ENCODE measurements at places on chromosomes 7 and 10.

- no peak for DNase-seq
Observed at GRCh38 chr10:33125111-33125510, 167.1 kb upstream of the ITGB1 start.

GRCh38 chr10:28674782-28675181 lies 2.5 kb upstream of the BAMBI start:
- DNase-seq = no peak

- DNase-seq = peak; percentile 35
Observed at GRCh38 chr7:128422842-128423241, 13.1 kb upstream of the IMPDH1 start.

DNA sequence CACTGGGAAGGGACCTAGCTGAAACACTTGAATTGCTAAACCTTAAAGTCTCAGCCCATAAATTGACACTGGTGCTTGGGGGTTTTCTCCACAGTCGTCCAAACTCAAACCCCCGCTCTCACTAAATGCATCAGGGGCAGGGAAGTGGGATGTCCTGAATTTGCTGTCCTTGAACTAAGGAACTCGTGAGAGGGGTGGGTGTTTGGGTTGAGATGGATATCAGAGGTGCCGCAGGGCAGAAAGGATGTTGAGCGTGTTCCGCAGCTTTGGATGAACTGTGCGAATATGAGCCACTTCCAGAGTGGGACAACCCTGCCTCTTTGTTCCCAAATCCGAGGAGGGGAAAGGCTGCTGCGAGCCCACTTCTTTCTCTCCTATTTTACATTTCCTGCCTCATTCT lies 90.3 kb upstream of the LYZL2 start:
- DNase-seq = no peak

DNA sequence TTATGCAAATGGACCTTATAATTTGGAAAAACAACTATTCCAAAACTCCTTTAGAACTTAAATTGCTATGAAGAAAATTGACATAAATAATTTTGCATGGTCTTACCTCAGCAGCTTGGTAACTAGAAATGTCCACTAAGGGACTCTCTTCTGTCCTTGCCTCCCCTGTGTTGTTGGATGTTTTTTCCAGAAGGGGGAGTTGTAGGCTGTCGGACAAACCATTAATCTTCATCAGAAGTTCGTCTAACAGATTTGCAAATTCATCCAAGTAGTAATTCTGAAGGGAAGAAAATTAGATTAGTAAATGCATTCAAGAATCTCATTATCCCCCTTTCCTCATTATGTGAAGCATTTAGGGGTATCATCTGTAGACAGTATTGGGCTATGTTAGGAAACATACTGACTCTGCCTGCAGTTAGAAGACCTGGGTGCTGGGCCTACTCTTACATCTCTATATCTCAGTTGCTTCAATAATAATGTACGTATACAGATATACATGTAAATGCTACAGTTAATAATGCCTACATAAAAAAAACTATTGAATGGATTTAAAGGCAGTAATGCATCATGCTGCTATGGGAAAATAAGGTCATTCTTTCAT lies 155.6 kb downstream of the PKD1L1 start:
- DNase-seq = no peak

GRCh38 chr7:121475806-121476205 lies 79.7 kb upstream of the FAM3C start:
- DNase-seq = no peak

DNA sequence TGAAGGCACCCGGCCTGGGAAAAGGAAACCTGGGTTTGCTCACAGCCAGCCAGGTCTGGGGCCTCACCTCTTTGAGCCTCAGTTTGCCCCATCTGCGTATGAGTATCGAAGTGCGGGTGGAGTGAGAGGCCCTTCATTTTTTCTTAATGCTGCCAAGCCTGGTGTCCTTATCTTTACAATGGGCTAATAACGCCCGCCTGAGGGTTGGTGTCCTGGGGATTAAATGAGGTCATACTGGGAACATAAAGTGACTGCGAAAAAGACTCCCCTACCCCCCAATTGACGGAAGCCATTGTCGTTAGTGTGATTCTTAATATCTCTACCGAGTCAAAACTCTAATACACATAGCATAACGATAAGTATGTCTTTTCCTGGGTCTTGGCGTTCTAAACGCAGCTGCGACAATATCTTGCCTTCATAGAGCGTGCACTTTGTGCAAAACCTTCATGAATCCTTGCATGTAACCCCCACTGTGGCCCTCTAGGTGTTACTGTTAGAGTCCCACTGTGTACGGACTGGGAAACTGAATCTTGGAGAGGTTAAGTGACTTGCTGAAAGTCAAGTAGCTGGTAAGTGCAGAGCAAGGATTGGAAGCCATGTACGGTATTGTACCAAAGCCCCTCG lies 11.4 kb upstream of the GRB10 start:
- DNase-seq = no peak

- no peak for DNase-seq
Observed at GRCh38 chr7:91068136-91068795, 196.0 kb upstream of the FZD1 start.

GRCh38 chr10:124198871-124199270 lies 105.5 kb upstream of the CHST15 start:
- DNase-seq = no peak

DNA sequence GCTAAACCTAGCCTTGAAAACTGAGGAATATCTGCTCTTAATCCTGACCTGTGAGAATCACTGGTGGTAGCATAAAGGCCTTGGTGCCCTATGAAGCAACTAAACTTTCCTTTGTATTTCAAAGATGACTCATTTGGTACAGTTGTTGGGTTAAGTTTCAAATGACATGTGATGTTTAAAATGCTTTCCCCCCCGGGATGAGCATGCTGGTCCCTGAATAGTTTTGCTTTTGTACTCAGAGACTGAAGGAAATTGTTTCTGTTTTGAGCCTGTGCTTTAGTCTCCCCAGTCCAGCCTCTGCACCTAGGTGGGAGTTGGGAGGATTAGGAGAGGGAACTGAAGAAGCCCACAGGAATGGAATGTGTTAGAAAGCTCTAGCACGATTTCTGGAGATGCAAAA lies 258.9 kb upstream of the NPY start:
- no peak for DNase-seq

GRCh38 chr10:103382769-103383168 lies 13.5 kb downstream of the ATP5MK start:
- no peak for DNase-seq

DNA sequence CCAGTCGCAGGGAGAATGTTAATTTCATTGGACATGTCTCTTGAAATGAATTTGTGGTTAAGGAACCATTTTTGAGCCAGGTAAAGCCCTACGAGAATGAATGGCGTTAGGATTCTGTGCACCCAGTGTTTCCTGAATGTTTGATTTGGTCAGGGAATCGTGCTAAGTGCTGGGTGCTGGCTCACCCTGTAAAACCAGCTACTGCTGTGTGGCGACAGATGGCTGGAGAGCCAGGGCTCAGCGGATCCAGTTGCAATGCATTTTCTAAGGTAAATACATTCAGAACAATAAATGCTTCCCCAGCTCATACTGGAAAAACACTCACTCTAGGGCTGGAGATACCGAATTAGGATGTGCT lies 355.5 kb downstream of the GLRX3 start:
- no peak for DNase-seq

GRCh38 chr10:4121502-4122380 lies 336.7 kb upstream of the KLF6 start:
- peak; percentile 29 for DNase-seq

GRCh38 chr10:60943316-60944057 lies 498 bp downstream of the RHOBTB1 start:
- no peak for DNase-seq

DNA sequence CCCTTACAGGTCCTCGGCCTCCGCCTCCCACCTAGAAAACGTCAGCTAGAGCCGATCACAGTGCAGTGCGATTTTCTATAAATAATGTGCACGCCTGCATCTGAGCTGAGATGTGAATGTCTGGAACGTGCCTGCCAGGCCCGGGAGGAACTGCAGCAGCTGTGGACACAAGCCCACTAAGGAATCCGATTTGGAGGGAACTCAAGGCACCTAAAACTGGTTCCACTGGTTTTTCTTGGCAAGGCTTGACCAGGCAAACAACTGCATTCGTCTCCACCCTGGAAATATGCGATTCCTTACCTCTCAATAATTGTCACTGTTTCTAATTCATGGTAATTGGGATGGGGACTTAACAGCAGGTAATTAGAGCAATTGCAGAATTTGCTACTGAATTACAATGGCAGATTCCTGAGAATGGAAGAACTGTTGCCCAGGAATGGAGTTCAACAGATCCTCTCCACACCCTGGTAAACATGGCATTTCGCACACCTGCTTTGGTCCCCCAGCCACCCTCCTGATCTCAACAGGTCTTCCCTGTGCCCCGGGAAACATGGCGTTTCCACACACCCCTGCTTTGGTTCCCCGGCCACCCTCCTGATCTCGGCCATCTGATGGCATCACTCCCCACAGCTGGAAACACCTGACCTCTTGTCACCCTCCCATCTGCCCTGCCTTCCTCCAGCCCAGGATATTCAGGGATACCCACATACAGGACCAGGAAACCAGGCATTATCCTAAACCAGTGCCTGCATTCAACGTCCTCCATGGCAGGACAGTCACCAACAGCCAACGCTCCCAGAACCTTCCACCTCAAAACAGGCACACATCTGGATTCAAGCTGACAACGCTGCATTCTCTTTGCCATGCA lies 76.0 kb downstream of the DIP2C start:
- DNase-seq = no peak

DNA sequence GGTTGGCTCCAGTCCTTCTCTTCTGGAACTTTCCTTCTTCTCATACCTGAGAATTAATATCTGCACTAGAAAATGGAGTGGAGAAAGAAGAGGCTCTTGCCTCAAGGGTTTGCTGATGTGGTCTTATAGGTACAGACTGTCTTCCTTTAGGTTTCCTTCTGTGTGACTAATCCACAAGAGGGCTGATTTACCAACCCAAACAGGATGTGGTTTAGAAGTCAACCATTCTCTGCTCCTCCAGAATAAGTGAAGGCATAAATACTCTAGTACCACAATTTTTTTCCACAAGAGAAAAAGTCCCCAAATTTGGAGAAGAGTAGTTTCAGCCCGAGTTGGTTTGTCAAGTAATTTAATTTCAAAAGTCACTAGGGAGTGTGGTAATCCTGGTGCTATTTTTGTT lies 85.8 kb downstream of the NRP1 start:
- peak; percentile 81 for DNase-seq

DNA sequence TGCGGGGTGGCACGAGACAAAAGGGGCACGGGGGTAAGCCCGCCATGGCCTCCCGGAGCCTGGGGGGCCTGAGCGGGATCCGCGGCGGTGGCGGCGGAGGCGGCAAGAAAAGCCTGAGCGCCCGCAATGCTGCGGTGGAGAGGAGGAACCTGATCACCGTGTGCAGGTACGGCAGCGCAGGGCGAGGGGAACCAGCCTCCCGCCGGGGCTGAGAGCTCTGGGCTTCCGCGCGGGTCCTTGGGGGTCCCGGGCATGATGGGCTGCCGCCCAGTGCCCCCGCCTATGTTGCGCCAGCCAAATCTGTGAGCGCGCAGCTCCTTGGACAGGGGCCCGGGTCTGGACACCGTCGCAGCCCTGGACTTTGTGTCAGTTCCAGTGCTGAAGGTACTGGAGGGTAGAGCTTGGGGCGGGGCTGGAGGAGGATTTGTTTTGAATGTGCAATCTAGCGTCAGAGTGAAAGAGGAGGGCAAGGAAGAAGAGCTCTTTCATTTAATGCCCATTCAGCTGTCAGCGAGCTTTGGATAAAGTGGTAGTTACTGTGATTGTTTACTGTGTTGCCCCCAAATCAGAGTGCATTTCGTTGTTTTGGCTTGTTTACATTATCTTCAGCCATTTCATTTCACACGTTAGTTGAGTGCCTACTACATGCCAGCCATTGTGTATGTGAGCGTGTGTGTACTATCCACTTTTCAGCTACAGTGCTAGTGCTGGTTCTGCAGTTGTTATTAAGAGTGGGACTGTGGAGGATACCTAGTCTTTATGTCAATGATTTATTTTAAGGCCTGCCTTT lies 777 bp downstream of the RUNDC3B start:
- no peak for DNase-seq

All from CD4-positive, alpha-beta T cell treated with Interleukin-4 for 4 hours (primary cell).